ENCODE measurements at places on chromosomes 2 and 18.

GRCh38 chr18:76482971-76483691 is 11.9 kb downstream of the ZNF516 start:
- no peaks in the 10 kb centered on the region for H3K36me3 ChIP-seq
- H3K4me3 ChIP-seq = no peak overlapping the region
- no peak overlapping the region for H3K27ac ChIP-seq
- H3K27me3 ChIP-seq = peaks cover 7% of the 10 kb centered on the region
- H3K4me1 ChIP-seq = peaks cover 8% of the 10 kb centered on the region
- DNase-seq = no peak

GRCh38 chr2:160493227-160494028 is at the start of gene RBMS1:
RBMS1 (minus strand) TSS chr2:160493807; CDS start chr2:160493363, 444 bp downstream.
- H3K27ac ChIP-seq = no peak within 1 kb of the TSS
- peak; percentile 20 for DNase-seq
- peaks cover 21% of the 10 kb centered on the region for H3K27me3 ChIP-seq
- H3K36me3 ChIP-seq = no peaks in the 10 kb centered on the region
- peak within 1 kb of the TSS; percentile 87 for H3K4me3 ChIP-seq

GRCh38 chr2:1301056-1301455 is 112.2 kb upstream of the TPO start:
- H3K27ac ChIP-seq = no peak overlapping the region
- H3K36me3 ChIP-seq = no peaks in the 10 kb centered on the region
- DNase-seq = no peak
- H3K27me3 ChIP-seq = no peaks in the 10 kb centered on the region

DNA sequence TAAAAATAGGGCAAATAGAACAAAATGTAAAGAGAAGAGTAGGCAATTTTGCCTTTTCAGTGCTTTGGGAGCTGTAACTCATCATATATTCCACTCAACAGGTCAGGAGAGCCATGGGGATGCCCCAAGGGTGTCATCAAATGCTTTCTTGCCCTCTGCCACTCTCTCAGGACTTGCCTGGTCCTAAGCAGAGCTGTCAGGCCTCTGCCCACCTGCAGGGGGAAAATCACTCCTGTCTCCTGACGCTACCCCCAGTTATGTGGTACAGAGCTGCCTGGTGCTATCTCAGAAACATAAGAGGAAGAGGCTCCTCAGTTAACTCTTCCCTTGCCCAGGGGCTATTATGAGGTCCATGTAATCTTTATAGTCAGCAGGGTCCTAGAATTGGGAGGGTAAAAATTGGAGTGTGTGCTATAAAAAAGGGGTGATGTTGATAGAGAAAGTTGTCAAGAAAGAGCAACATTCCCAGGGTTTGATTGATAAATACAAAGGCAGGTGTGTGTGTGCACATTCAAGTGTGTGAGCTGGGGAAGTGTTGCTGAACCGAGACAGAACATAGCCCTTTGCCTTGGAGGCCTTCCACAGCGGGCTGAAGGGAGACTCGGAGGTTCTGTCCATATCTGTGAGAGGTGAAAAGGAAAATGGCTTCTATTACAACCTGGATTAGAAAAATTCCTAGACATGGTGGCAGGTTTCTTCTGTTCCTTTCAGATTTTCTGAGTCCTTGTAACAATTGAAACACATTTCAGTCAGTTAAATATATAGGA is 25.4 kb downstream of the PTPRM start:
- H3K4me3 ChIP-seq = no peak overlapping the region
- no peaks in the 10 kb centered on the region for H3K27me3 ChIP-seq
- no peak for DNase-seq
- no peaks in the 10 kb centered on the region for H3K4me1 ChIP-seq

DNA sequence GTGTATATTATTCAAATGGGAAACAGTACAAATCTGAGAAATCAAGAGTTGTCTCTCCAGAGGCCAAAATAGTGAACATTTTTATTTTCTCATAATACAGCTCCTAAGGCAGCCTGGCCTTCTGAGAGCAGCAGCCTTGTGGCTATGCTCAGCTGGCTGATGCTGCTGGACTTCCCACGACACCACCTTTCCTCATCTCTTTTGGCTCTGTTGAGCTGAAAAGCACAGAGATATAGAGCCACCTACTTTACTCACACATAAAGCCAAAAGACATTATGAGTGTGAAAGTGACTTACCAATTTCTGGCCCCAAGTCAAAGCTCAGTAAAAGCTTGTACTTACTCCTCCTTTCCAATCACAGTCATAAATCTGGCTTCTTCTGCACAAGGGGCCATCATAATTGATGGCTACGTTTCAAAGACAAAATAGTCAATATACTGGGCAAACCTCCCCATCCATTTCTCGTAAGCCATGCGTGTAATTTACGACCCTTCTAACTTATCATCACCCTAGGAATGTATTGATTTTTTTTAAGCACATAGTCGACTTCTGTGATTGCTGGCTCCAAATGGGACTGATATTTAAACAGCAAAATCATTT is 18.6 kb upstream of the REG3A start:
- no peak overlapping the region for H3K27ac ChIP-seq
- no peak for DNase-seq
- H3K27me3 ChIP-seq = no peaks in the 10 kb centered on the region
- H3K4me1 ChIP-seq = no peaks in the 10 kb centered on the region

- H3K36me3 ChIP-seq = no peaks in the 10 kb centered on the region
- H3K4me1 ChIP-seq = peaks cover 37% of the 10 kb centered on the region
- no peak for DNase-seq
- peaks cover 54% of the 10 kb centered on the region for H3K27me3 ChIP-seq
- H3K4me3 ChIP-seq = no peak overlapping the region
Observed at GRCh38 chr2:44945676-44946371, 4.3 kb downstream of the SIX3 start.

- H3K4me3 ChIP-seq = no peak overlapping the region
- H3K27me3 ChIP-seq = no peaks in the 10 kb centered on the region
- no peak for DNase-seq
- no peaks in the 10 kb centered on the region for H3K4me1 ChIP-seq
Observed at GRCh38 chr18:41323044-41323443, 632.0 kb upstream of the PIK3C3 start.

GRCh38 chr2:228283491-228284171 is 102.1 kb upstream of the SPHKAP start:
- DNase-seq = no peak
- no peak overlapping the region for H3K27ac ChIP-seq
- H3K27me3 ChIP-seq = no peaks in the 10 kb centered on the region
- H3K4me1 ChIP-seq = peaks cover 2% of the 10 kb centered on the region
- H3K36me3 ChIP-seq = no peaks in the 10 kb centered on the region

GRCh38 chr2:99648178-99648844 is 158.5 kb upstream of the REV1 start:
- H3K4me1 ChIP-seq = peaks cover 9% of the 10 kb centered on the region
- H3K36me3 ChIP-seq = peaks cover 63% of the 10 kb centered on the region
- H3K27me3 ChIP-seq = no peaks in the 10 kb centered on the region
- no peak for DNase-seq
- peak overlapping the region; percentile 10 for H3K27ac ChIP-seq
- H3K4me3 ChIP-seq = no peak overlapping the region

GRCh38 chr18:2644535-2644934 is 11.0 kb upstream of the SMCHD1 start:
- peaks cover 14% of the 10 kb centered on the region for H3K4me1 ChIP-seq
- no peak overlapping the region for H3K27ac ChIP-seq
- H3K36me3 ChIP-seq = no peaks in the 10 kb centered on the region
- no peak overlapping the region for H3K4me3 ChIP-seq
- no peaks in the 10 kb centered on the region for H3K27me3 ChIP-seq

DNA sequence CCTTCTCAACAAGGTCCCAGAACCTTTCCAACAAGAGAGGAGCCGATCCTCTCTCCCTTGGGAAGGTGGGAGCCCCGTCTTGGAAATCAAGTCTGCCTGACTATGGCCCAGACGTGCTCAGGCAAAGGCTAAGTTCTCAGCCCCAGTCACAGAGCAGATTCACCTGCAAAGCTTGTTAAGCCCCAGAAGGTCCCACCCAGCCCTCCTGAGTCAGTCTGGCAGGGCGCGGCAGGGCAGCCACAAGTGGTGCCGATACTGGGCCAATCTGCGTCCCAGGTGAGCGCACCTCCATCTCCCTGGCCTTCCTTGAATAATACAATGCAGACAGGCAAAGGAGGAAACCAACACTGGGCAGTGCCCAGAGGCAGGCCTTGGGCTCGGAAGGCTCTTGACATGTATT is 15.0 kb downstream of the CRACDL start:
- DNase-seq = no peak
- H3K36me3 ChIP-seq = no peaks in the 10 kb centered on the region
- no peaks in the 10 kb centered on the region for H3K4me1 ChIP-seq
- H3K27me3 ChIP-seq = peaks cover 22% of the 10 kb centered on the region
- no peak overlapping the region for H3K4me3 ChIP-seq
